Urinary bladder (tissue), 4 donors: ENCODE measurements at places on chromosomes 3 and 15. TPM values are rescaled to one million over a fixed set of nuclear protein-coding genes. Genes with fewer than 3 reads are reported as not detected.

The SNAPC5 gene
- total RNA-seq, result 11.1 TPM

The CHAC1 gene
- 0.42 TPM for total RNA-seq

The EPB42 gene
- total RNA-seq, result 1.8 TPM

GRCh38 chr15:49953421-49953820 is 165.6 kb downstream of the ATP8B4 start:
- no peak for DNase-seq

DNA sequence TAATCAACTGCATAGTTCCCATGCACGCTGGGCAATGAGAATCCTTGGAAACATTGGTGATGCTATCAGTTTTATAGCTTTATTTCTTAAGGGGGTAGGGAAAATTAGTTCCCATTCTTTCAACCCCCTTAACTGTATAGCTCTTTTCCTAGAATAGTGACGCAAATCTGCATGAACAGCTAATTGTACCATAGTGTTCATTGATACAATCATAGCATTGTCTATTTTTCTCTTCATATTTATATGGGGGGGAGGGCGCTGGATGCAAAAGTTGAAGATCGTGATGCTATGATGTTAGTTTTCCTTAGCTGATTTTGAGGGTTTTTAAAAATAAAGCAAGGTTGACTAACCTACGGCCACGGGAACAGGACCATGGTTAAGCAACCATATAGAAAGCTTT is 32.4 kb upstream of the SAMMSON start:
- DNase-seq, result no peak
